Activated effector memory CD4-positive, alpha-beta T cell treated with anti-CD3 and anti-CD28 coated beads, Interleukin-2, amount 50 U/mL, for 16 hours (primary cell): ENCODE measurements at places on chromosomes 11 and 22.

GRCh38 chr22:47696776-47697175, 934.3 kb downstream of the TBC1D22A start:
- DNase-seq = no peak

- DNase-seq = peak; percentile 66
These were observed 72.0 kb downstream of the SYN3 start for GRCh38 chr22:32985899-32986765.

DNA sequence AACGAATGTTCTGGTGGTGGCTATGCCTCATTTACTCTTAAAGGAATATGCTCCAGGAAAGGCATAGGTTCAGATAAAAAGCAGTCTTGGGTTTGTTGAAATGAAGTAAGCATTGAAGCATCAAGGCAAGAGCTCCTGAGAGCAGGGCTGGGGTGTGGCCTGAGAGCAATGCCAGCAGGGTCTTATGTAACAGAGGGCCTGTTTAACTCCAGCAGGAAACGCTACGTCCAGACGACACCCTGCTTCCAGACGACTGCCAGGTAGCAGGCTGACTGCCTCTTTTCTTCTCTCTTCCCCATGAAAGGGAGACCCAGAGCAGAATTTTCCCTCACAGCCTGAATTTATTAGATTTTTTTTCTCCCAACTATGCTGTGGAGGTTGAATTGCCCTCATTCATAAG, 127.2 kb upstream of the SLC5A12 start:
- no peak for DNase-seq

DNA sequence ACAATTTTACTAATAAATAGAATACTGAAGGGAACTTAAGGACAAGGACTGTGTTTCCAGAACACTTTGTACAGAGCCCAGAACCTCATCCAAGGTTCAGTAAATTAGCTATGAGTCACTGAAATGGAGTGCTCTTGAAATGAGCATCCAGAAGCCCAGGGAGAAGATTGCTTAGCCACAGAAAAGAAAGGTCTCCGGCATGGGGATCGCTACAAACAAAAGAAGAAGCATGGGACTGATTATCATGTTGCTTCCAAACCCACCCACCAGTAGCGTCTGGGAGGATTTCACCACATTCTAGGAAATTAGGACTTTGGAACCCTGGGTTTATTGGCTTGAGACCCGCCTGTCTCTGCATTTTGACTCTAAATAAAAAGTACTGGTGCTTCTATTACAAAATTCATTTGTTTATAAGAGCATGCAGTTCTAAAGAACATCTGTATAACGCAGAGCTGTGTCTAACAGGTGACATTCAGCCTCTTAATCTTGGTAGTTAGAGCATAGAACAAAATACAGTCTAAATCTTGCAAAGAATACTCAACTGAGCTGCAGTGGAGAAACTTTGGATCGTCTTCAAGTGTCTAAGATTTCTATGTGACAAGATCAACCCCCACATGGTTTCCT, 35.9 kb upstream of the SESN3 start:
- no peak for DNase-seq

DNA sequence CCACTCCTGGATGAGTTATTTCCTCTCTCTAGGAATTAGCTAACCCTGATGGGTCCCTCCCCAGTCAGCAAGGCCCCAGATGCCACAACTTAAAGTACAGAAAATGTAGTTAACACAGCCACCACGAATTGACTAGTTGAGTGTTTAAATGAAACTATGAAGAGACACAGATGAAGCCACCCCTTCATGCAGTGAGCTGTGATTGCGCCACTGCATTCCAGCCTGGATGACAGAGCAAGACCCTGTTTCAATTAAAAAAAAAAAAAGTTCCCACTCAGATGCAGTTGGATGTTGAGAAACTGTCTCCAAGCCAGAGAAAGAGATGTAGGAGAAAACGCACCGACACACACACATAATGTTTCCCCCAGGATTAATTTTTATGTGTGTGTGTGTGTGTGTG, 53.3 kb downstream of the SCN3B start:
- DNase-seq = no peak

DNA sequence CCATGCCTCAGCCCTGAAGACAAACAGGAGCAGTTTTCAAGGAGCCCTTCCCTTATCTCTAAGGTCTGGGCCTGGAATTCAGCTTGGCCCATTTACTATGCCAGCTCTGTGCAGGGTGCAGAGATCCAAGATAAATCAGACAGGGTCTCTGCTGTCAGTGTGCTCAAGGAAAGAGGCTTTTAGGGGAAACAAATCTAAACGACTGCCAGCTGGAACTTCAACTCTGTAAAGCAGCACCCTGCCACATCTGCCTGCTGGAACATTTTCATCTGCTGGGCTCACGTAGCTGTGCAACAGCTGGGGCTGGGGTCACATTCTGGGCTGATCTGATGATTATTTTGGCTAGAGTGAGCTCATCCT, 19.8 kb upstream of the EHF start:
- no peak for DNase-seq

GRCh38 chr11:115787302-115787701, 283.1 kb upstream of the CADM1 start:
- no peak for DNase-seq

- DNase-seq = no peak
These were observed 63.0 kb downstream of the HORMAD2 start for GRCh38 chr22:30143265-30143664.

DNA sequence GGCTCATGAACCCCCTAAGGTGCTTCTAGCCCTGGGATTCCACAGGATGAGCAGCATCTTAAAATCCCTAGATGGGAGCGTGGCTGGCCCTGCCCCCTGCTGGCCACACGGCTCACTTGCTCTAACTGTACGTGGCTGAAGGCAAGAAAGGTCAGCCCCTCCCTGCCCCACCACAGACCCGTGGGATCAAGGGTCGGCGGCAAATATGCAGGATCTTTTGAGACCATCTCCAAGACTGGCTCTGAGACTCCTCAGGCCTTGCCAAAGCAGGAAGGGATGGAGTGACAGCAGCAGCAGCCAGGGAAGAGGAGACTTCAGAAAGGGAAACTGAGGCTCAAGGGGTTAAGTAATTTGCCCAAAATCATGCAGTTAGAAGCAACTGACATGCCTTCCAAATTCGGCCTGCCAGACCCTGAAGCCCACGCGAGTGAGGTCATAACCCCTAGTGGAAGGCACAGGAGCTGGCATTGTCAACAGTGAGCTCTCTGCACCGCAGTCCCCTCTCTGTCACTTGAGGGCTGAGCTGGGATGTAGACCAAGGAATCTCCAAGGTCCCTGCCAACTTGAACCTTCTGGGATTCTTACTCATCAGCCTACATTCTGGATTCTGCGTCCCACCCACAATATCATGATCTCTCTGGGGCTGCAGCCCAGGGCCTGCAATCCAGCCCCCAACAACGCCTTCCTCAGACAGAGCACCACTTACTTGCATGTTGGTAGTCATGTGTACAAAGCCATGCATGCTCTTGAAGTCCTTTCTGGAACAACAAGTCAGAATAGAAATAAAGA, 31.4 kb downstream of the CREB3L1 start:
- peak; percentile 89 for DNase-seq

GRCh38 chr11:92770981-92771380, 198.5 kb upstream of the MTNR1B start:
- DNase-seq = no peak

DNA sequence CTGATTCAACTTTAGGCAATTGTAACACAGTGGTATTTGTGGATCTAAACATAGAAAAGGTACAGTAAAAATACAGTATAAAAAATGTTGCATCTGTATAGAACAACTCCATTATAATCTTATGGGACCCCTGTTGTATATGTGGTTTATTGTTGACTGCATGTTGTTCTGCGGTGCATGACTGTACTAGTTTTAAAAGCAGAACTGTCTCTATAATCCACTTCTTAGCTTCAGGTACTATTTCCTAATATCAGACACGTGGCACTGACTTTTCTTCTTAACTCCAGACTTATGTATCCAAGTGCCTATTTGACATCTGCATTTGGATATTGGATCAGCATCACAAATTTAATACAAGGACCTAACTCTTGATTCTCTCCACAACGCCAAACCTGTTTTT, 41.1 kb downstream of the PACS1 start:
- DNase-seq = no peak

GRCh38 chr11:128532016-128532571, 55.3 kb downstream of the ETS1 start:
- no peak for DNase-seq

GRCh38 chr11:61793083-61793828, 545 bp downstream of the FEN1 start:
- DNase-seq = no peak

- no peak for DNase-seq
These were observed 119.4 kb upstream of the CLPB start for GRCh38 chr11:72553706-72554105.

GRCh38 chr11:44301564-44302271, 8.2 kb downstream of the ALX4 start:
- no peak for DNase-seq
